ENCODE measurements at places on chromosomes 6 and 20. TPM values are rescaled to one million over a fixed set of nuclear protein-coding genes. Genes with fewer than 3 reads are reported as not detected.

Gene GLYATL3
- not detected for total RNA-seq

Gene WFDC12
- total RNA-seq, result not detected

Gene LAMA4
- 491 TPM for total RNA-seq

Gene HTR1B
- 22.2 TPM for total RNA-seq

Gene KCNS1
- under 0.01 TPM for total RNA-seq

Gene ANGPT4
- total RNA-seq, result not detected

Gene NNAT
- not detected for total RNA-seq

Gene PCK1
- total RNA-seq, result not detected

Gene OPRM1
- total RNA-seq, result not detected

Gene EYS
- total RNA-seq, result under 0.01 TPM
